Stimulated activated CD4-positive, alpha-beta T cell treated with anti-CD3 and anti-CD28 coated beads, Interleukin-4, amount 100 ng/mL, for 48 hours (primary cell): ENCODE measurements at places on chromosomes 3 and 15.

- no peak for DNase-seq
Observed at GRCh38 chr15:90326441-90326840, 25.6 kb upstream of the ZNF774 start.

- DNase-seq = no peak
Observed at GRCh38 chr3:61885414-61885813, 324.0 kb downstream of the PTPRG start.

DNA sequence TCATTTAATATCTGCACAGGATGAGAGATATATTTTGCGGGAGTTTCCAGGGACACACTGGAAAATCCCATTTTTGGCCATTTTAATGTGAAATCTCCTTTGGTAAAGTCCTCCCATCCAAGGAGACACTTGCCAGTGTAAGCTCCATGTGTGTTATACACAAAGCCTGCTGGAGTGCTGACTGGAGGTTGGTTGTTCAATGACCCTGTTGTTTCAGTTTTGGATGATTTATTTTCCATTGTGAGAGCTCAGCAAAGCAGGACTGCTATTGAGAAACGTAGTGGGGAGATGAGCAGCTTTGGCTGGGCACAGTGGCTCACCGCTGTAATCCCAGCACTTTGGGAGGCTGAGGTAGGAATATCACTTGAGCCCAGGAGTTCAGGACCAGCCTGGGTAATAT lies 127.7 kb downstream of the NUP210 start:
- no peak for DNase-seq

DNA sequence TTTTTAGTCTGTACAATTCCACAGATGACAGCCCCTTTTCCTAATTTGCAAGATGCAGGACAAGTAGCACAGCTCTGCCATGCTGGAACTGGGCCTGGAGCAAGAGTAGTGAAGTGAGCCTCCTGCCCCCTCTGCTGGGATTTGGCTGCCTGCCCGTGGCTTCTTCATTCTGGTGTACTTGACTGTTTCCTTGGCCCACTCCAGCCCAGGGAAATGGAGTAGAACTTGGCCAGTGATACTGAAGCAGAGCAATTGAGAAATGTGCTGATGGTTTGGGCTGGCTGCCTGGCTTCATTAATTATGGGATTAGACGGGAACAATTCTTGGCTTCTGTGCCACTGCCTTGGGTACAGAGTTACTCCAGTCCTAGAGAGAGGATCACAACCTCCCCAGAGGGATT lies 2.8 kb downstream of the GPD1L start:
- DNase-seq = no peak

- DNase-seq = no peak
Observed at GRCh38 chr3:79002465-79003372, 765.1 kb downstream of the ROBO1 start.

DNA sequence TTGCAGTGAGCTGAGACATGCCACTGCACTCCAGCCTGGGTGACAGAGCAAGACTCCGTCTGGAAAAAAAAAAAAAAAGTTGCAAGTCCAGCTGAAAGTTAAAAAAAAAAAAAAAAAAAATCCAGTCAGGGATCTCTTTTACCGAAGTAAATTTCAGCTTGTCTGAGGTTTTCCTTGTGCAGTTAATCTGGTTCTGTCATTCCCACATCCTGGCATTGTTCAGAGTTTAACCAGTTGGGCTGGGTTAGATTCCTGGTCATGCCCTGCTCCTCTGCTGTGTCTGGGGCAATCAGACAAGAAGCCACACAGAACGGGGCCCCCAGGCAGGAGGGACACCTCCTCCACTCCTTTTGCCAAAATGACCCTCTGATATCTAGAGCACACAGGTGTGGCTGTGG lies 84.1 kb upstream of the KLHL25 start:
- no peak for DNase-seq

DNA sequence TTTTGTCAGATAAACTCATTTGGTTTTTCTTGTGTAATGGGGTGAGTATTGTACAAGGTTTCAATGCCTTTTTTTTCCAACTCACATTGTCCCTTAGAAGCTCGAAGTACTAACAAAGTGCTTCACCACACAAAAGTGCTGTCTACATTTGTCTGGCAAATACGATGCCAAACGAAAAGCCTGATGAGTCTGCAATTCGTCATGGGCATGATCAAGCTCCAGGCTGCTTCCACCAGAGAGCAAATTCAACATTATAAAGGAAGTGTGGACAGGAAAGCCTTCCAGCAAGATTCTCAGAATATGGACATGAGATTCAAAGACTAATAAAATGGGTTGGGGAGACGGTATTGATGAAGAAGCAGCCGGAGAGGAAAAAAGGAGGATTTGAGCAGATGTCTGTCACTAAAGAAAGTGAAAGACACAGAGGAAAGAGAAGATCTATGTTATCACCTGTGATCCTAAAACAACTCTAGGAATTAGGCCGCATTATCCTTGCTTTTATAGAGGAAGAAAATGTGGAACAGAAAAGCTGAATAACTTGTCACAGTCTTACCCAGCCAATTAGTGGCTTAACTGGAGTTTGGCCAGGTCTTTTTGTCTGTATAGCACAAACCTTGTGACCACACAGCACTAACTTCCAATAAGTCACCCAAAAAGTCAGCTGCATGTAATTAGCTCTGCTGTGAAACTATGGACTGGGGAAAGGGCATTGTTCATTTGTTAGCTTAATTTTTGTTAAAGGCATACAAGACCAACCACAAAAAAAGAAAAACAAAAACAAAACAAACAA lies 494.8 kb downstream of the FHIT start:
- DNase-seq = no peak

DNA sequence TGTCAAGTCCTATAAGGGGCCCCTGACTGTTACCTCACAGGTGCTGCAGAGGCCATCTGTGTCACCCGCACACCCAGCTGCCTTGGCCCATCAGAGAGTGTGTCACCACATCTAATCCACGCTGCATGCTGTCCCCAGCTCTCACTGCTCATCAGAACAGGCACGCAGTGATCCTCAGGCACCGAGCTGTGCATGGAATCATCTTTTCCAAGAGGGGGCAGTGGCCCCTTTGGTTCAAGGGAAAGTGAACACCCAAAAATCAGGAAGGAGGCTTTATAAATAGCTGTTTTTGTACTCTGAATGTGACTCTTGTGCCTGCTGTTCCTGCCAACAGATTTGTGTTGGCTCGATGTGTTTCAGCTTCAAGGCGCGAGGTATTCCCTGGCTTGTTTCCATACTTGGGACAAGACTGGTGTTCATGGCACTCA lies 110.3 kb upstream of the ETV5 start:
- DNase-seq = no peak

GRCh38 chr3:3015185-3016089 lies 94.7 kb downstream of the IL5RA start:
- DNase-seq = no peak

DNA sequence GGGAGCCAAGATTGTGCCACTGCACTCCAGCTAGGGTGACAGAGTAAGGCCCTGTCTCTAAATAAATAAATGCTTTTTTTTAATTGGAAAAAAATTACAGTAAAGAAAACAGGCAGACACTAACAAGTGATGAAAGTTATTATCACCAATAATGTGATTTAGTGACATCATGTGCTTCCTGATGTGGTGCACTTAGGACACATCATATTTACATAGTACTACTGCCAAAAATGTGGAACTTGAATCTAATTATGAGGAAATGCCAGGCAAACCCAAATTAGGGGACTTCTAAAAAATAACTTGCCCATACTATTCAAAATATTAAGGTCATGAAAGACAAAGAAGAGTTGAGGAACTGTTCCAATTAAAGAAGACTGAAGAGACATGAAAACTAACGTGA lies 30.8 kb downstream of the MAP4 start:
- no peak for DNase-seq

- DNase-seq = no peak
Observed at GRCh38 chr3:34882764-34883163, 756.6 kb upstream of the ARPP21 start.

GRCh38 chr3:40470701-40471100 lies 6.2 kb upstream of the ZNF619 start:
- DNase-seq = no peak

DNA sequence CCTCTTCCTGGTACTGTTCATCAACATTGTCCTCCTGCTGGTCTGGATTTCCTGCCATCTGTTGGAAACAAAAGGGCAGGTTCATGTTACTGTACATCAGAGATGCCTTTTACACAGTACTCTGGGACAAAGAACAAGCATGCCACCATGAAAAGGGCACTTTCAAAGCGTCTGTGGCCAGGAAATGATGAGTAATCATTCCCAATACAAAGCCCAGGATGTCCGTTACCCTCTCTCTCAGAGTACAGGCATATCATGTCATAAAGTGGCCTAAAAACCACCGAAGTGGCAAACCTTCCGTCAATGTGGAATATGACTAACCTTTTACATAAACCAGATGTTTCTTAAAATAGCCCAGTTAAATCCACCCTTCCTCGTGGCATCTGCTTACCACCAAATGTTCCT lies 71.2 kb downstream of the GOLIM4 start:
- DNase-seq = no peak

DNA sequence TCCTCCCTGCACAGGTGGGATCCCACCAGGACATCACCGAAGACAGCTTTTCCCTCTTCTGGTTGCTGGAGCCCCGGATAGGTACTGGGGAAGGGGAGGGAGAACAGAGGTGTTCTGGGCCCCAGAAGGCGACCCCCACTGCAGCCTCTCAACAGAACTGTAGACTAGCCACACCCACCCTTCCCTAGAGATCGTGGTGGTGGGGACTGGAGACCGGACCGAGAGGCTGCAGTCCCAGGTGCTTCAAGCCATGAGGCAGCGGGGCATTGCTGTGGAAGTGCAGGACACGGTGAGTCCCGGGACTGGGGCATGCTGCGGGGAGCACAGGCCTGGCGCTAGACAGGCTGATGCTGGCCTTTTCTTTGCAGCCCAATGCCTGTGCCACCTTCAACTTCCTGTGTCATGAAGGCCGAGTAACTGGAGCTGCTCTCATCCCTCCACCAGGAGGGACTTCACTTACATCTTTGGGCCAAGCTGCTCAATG lies 809 bp downstream of the NDUFAF3 start:
- no peak for DNase-seq

GRCh38 chr3:94349310-94349878 lies 286.5 kb downstream of the NSUN3 start:
- no peak for DNase-seq
